ENCODE measurements at places on chromosomes 4 and X.

DNA sequence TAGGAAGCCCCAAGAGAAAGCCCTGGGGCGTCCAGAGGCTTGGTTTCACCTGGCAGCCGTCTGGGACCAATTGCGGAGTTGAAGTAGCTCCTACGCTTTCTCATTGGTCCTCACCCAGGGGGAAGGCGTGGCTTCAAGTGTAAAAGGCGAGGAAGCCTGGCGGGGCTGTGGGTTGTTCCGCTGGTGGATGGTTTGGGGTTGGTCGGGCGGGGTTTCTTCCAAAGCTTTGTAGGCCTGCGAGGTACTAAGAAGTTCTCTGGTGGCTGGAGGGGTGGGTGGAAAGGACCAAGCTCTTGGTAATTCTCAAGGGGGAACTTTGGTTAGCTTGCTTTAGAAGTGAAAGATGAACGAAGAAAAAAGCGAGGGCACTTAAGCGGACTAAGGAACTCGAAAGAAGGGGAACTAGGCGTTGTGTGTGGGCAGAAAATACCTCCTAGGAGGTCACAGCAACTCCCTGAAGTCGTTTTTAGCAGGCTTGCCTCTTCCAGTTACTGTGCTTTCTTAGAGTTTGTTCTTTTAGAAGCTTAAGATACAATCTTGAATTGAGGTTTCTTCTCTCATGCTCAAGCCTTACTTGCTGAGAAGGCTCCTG, 36.6 kb downstream of the CCNG2 start:
- peak; percentile 70 for DNase-seq

DNA sequence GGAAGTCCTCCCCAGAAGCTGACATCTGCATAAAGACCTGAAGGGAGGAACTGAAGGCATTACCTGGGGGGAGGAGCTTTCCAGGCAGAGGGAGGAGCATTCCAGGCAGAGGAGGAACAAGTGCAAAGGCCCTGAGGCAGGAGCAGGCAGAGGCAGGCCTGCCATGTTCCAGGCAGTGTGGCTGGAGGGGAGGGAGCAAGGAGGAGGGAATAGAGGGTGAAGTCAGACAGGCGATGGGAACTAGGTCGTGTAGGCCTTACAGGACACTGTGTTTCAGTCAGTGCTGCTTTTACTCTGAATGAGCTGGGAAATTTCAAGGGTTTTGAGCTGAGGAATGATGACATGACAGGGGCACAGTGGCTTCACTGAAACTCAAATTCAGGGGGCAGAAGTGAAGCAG, 292.7 kb downstream of the BCOR start:
- no peak for DNase-seq

- no peak for DNase-seq
Observed at GRCh38 chr4:111475001-111475400, 670.3 kb upstream of the FAM241A start.

DNA sequence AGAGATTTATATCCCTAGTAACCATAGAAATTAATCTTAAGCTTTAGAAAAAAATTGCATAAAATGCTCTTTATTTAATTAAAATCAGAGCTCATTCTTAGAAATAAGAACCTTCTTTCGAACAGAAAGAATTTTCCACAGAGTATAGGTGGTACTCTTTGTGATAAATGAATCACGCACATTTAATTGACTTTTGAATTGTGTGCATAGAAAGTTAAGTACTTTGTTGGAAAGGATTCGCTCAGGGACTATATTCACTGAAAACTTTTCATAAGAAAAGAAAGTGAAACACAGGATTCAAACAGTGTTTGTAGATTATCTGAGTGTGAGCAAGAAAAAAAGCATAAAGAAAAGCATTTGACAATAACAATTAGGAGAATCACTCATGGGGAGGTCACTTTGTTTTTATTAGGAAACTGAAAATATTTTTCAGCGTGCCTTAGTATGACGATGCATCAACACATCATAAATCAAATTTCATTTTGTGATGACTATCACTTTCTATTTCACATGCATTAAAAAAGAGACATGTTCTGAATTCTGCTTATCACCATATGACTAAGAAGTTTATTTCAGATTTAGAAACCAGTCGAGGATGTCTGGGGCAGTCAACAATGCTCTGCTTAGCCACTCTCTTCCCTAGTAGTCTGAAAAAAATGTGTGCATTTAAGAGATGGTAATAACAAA, 49.5 kb downstream of the STX18 start:
- no peak for DNase-seq

- DNase-seq = no peak
Observed at GRCh38 chr4:1502976-1503375, 96.7 kb upstream of the NKX1-1 start.

DNA sequence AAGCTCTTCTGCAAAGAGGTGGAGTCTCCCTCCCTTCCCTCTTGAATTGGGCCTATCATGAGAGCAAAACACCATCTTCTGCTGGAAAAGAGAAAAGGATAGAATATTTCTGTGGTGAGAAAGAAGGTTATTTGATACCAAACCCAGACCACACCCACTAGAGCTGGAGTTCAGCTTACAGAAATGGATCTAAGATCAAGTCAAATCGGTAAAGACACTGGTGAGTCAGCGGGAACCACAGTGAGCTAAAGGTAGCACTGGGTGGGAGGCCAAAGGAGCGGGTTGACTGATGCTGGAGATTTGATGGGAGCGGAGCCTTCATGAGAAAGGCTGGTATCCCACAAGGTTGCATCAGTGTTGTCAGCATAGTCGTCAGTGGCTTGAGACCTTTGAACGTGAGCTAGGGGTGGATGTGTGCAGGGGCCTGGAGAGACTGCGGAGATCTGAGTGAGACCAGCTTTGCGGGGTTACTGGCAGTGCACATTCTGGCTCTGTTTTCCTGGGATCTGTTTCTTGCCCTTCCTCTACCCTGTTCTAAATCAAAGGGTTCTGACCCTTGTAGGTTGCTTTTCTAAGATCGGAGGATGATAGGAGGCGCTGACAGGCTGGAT, 106.4 kb upstream of the SCOC start:
- no peak for DNase-seq

- DNase-seq = no peak
Observed at GRCh38 chrX:149296092-149296491, 209.0 kb downstream of the IDS start.

DNA sequence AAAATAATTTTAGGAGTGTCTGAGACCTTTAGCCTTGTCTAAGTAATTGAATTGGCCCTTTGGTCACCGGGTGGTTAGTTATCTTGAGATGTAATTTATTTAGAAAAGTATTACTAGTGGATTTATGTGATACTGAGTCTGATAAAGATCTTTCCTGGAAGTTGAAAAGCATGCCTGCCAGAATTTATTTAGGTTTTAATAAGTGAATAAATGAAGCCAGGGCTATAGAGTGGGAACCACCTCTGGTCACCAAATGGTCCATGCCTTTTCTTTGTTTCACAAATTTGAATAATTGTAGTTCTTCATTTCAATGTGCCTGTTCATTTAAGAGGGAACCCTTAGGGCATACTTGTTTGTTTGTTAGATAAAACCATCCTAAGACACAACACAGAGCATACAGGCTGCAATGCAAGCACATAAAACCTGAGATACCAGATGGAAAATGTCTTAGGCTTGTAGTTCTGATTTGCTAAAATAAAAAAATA, 627.8 kb downstream of the ADGRL3 start:
- no peak for DNase-seq

GRCh38 chr4:166838975-166839614, 395.2 kb downstream of the SPOCK3 start:
- DNase-seq = no peak

DNA sequence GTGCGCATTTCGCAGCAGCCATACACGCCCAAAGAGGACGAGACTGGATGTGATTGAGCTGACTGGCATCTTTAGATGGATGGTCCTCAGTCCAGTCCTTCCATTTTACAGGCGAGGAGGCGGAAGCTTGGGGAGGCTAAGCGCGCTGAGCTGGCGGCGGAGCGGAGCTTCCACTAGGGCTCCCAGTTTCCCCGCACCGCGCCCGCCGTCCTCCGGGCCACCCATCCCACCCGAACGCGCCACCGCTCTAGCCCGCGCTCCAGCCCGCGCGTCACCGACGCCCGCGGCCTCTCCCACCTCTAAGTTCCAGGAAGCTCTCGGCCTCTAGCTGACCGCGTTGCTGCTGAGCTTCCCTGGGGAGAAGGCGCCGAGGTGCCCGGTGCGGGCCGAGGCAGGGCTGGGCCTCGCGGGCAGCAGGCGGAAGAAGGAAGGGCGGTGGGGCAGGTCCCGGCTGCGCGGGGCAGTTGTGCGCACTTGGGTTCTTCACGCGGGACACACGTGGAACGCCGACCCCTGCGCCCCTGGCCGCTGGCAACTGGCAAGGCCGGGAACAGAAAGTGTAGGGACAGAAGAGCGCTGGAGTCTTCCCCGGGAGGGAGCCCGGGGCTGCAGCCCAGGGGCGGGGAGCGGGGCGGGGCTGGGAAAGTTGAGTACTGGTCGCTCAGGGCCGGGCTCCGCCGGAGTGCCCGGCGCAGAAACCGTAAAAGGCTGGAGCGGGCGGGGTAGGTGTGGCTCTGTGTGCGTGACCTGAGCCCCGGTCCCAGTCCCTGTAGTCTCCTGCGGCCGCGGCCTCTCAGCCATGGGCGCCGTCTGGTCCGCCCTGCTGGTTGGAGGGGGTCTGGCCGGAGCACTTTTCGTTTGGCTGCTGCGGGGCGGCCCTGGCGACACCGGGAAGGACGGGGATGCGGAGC, at the start of gene STBD1:
Gene STBD1 (plus strand): TSS at position 763 of the 911 bp plus-strand sequence. CDS start 37 bp downstream, at position 800.
- DNase-seq = peak; percentile 23

DNA sequence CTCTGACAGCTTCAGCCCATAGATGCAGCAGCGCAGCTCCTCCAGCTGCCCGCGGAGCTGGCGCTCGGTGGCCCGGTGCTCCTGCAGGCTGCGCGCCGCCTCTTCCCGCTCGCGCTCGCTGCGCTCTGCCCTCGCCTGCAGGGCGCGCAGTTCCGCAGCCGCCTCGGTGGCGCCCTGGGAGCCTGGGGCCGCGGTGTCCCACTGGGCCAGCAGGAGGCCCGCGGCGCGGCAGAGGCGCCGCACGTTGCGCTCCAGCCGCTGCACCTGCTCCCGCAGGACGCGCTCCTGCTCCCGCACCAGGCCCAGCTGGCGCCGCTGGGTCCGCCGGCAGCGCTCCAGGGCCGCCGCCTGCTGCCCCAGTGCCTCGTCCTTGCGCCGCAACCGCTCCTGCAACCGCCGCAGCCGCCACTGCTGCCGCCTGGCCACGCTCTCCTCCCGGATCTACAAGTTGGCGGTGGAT, 10.1 kb downstream of the C4orf50 start:
- DNase-seq = no peak

GRCh38 chrX:13917507-13917906, 100.6 kb upstream of the GPM6B start:
- no peak for DNase-seq

GRCh38 chrX:16770970-16771482, 15.2 kb upstream of the TXLNG start:
- no peak for DNase-seq

DNA sequence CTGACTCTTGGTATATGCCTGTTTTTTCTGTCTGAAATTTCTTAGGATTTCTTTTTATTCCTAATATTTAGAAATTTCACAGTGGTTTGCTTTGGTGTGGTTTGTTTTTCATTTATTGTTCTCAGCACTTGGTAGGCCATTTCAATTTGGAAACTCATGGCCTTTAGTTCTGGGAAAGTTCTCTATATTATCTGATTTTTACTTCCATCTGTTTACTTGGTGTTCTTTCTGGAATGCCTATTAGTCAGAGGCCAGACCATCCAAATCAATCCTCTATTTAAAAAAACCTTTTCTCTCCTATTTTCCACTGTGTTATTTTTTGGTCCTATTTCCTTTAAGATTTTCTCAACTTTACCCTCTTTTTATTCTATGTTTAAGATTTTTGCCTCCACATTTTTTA, 188.1 kb upstream of the SFRP2 start:
- DNase-seq = no peak

DNA sequence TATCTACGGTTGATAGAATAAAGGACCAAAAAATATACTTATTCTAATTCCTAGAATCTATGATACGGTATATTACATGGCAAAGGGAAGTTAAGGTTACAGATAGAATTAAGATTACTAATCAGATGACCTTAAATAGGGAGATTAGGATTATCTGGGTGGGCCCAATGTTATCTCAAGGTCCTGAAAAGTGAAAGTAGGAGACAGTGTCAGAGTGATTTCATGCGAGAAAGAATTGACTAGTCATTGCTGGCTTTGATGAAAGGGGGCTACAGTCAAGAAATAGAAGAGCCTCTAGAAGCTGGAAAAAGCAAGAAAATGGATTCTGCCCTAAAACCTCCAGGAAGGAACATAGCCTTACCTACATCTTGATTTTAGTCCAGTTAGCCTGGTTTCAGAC, 176.9 kb upstream of the PPP1R2C start:
- DNase-seq = no peak

- DNase-seq = no peak
Observed at GRCh38 chr4:155828628-155829027, 37.4 kb downstream of the ASIC5 start.

GRCh38 chrX:150715184-150715583, 22.0 kb downstream of the MTMR1 start:
- DNase-seq = no peak

- DNase-seq = no peak
Observed at GRCh38 chr4:156825074-156825473, 146.5 kb downstream of the PDGFC start.

GRCh38 chrX:16771483-16772398, 14.5 kb upstream of the TXLNG start:
- DNase-seq = no peak

GRCh38 chr4:85901500-85901899, 426.6 kb downstream of the ARHGAP24 start:
- DNase-seq = no peak

DNA sequence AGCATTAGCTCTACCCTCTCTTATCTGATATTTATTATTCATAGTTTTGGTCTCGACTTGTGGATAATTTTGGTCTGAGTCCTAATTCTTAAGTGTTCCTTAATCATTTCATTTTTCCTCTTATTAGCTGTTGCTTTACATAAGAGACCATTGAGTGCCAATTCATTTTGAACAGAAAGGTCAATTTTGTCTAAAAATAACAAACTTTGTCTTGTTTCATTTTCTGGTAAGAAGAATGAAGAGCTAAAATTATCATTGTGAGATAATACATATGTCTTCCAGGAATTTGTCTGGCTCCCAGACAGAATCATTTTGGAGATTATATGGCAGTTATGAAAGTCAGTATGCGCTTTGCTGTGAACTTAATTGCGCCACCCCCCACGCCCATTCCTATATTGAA, 1471.8 kb downstream of the PCDH7 start:
- no peak for DNase-seq

- DNase-seq = no peak
Observed at GRCh38 chr4:7769396-7770223, 170.1 kb downstream of the AFAP1 start.

GRCh38 chr4:41525129-41525528, 12.8 kb upstream of the LIMCH1 start:
- no peak for DNase-seq

- no peak for DNase-seq
Observed at GRCh38 chrX:17848545-17849265, 12.4 kb downstream of the RAI2 start.

- no peak for DNase-seq
Observed at GRCh38 chr4:27819246-27819645, 958.6 kb downstream of the STIM2 start.
